ENCODE measurements at places on chromosomes 2 and 18.

DNA sequence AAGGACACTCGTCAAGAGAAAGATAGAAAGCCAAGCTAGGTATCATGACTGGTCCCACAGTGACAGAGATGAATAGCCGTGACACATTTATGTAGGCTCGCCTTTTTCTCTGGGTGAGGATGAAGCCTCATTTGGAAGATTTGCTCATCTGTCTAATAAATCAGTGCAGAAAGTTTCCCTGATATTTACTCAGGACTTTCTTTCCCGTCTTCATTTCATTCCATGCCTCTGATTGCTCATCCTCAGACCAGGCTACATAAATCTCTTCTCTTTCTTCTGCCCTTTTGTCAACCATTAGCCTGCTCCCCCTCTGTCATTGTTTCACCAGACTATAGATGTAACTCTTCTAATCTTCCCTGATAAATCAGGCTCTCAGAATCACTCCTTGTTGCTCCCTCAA lies 361.8 kb upstream of the MEIS1 start:
- no peak for DNase-seq

DNA sequence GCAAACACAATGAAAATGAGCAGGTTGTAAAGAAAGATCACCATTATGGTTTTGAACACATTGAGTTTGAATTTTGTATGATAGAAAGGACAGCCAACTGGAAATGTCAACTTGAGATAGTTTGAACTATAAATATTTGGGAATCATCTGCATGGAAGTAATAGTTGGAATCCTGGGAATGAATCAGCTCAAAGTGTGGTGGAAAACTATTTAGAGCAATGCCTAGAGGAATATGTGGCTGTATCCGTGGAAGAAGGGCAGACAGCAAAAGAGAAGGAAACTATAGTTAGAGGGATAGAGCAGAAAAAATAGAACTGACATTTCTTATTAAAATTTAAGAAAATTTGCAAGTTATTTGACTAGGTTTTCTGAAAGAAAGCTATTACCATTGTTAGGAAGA lies 112.5 kb upstream of the OTX1 start:
- DNase-seq = no peak

- DNase-seq = no peak
Observed at GRCh38 chr18:79826966-79827365, 29.2 kb downstream of the KCNG2 start.

DNA sequence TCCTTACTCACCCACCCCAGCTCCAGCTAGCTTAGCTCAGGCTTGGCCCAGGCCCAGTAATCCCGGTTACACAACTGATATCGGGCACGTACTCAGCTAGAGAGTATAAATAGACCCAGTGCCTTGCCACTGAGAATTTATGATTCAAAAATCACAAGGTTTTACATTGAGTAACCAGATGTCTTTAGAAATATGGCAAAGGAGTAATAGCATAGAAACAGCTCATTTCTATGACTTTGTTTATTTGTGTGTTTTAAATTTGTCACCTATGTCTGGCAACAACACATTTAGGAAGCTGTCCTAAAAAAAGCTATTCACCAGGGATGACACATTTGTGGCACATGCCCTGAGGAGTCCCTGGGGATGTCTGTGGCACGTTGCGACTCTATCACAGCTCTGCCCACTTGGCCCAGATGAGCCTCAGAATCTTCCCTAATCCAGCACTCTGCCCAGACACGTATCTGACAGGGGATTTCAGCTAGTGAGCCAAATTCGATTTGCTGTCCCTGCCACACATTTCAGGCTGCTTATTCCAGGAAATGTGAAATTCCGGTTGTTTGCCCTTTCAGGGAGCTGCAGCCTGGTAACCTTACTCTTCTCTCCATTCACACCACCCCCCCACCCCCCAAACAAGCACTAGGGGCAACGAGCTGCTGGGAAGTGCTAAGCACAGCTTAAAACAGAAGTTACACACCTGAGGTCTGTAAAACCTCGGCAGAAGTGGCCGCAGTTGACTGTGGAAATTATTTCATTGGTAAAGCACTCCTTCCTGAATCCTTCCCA lies 85.4 kb upstream of the ZCCHC2 start:
- no peak for DNase-seq

- no peak for DNase-seq
Observed at GRCh38 chr2:159553727-159554126, 62.6 kb downstream of the BAZ2B start.

DNA sequence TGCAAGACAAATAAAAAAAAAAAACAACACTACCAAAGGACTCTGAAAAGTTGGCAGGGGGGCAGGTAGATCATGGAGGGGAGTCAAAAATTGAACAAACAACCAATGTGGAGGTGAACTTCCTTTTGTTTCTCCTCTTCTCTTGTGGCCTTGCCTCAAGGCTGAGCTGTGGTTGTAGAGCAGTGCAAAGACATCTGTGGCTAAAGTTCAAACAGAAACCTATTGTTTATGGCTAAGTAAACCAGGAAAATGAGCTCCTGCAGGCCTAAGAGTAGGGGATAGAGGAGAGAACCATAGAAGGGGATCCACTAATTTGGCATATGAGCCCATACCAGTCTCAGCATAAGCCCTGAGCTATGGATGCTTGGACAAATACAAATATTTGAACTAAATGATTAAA lies 40.2 kb upstream of the EGR4 start:
- peak; percentile 58 for DNase-seq

DNA sequence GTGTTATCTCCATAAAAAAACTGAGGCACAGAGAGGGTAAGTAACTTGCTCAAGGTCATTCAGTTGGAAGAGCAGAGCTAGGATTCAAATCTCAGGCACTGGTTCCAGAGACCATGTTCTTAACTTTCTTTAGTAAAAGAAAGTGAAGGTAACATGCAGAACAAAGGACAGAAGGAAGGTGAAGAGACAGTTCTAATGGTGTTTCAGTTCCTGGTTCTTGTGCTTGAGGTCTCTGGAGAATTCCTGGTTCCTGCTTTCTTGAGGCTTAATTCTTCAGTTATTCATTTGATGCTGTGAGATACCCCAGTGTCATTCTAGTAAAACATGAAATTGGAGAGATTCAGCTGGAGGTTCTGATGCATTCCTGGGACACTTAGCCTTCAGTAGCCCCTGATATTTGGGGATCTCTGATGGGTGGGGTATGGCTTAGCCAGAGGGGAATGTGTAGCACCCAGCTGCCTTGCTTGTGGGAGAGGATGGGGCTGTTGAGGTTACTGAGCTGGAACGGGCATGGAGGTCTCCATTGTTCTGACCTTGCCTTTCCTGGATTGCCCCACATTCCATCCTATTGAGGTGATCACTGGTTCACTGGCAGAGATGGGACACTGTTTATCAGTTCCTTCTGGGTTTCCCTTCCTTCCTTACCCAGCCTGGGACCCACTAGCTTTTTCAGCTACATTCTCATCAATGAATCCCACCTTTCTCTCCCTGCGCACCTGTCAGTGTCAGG lies 46.8 kb downstream of the SEMA4F start:
- DNase-seq = no peak

- no peak for DNase-seq
Observed at GRCh38 chr18:31667185-31667584, 17.2 kb downstream of the B4GALT6 start.
